ENCODE measurements at places on chromosomes 3 and 15.

DNA sequence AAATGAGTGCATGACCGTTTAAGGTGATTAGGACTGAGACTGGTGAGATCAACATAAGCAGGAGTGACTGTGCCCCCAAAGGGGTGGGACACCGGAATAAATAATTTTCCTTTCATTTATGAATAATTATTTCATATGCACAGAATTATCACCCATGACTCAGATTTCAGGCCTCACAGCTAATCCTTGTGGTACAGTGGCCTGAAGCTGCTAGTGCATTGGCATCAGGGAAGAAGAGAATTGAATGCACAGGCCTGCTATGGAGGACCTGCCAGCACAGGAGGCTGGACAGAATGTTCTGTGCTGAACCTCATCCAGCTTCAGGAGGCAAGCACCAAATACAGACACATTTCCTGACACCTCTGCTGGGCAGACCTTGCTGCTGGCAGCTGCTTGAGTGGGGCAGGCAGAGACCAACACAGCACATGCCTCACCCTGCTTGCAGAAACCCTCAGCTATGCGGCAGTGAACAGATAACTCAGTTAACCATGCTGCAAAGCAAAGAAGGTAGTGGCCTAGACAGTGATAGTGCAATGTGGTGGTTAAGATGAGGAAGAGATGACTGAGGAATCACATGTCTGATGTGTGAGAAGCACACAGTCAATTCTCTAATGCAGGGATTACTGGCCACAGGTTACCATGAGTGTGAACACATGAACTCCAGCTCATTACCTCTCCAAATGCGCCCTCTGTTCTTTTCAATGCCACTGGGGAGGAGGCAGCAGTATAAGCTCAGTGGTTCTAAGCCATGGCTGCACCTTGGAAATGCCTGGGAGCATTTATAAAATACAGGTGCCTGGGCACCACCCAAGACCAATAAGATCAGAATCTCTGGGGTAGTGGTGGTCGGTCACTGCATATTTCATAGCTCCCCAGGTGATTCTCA, 68.1 kb upstream of the SCN5A start:
- DNase-seq, result no peak

GRCh38 chr3:156547637-156548036, 7.3 kb downstream of the SSR3 start:
- DNase-seq, result no peak

- peak; percentile 81 for DNase-seq
Observed at GRCh38 chr15:72117486-72118016, 399 bp downstream of the MYO9A start.

GRCh38 chr15:78049691-78050440, 27.6 kb downstream of the TBC1D2B start:
- peak; percentile 100 for DNase-seq

All from NCI-H226 (cell line).